ENCODE measurements at places on chromosomes 13 and 19.
A peak's percentile ranks its signal among the peaks of the same experiment; 100 is the strongest.

DNA sequence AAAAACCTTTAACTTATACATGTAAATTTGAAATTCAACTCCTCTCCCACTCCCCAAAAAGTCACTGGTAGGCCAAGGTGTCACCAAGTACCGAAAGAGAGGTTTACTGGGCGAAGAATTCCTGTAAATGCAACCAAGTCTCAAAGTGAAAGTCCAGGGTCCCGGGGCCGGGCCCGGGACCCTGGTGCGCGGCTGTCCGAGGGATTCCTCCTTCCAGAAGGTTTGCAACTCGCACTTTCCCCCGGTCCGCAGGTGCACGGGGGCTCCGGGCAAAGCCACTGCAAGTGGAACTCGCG lies 1.1 kb downstream of the STK24 start:
- no peak for DNase-seq

DNA sequence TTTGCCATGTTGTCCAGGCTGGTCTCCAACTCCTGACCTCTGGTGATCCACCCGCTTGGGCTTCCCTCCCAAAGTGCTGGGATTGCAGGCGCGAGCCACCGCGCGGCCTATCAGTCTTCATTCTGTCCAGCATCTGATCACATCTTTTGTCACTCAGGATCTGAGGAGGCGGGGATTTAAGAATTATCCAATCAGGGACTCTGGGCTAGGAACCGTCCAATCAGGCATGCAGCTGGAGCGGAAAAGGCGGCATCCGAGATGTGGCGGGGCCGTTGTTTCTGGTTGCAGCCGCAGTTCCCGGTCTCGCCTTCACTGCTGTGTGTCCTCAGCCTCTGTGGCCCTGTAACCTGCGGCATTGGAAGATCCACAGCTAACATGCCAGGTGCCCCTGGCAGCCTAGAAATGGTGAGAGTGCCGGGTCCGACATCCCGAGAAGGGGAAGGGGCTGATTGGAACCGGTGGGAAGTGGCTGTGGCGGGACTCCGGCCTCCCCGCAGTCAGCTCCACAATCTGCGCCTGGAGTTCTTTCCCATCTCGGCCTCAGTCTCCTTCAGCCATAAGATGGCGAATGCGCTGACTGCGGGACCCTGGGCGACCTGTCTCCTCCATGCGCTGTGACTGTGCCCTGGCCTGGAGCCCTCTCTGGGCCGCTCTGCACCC lies at the start of gene ZNF729:
ZNF729 (plus strand) TSS at position 291 of the 660 bp plus-strand sequence; CDS start at position 376, 85 bp downstream.
- no peak for DNase-seq

GRCh38 chr19:6971366-6971765 lies 49.9 kb downstream of the MBD3L2B start:
- DNase-seq = no peak

DNA sequence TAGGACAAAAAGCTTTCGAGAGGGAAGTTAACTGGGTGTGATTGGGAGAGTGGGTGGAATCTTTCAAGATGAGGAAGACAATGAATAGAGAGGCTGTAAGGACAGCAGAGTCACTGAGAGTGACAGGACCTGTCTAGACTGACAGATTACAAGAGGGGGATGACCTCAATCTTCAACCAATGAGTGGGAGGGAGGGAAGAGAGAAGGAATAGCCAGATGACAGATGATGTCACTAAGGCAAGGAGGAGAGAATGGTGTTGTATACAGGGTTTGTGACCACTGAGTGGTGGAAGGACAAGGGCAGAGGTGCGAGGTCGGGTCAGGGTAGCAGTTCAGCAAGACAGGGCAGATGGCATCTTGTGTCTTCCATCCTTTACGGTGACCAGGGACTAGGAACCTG lies 5.8 kb upstream of the ILF3 start:
- DNase-seq = no peak

GRCh38 chr19:34408411-34408810 lies 4.2 kb downstream of the PDCD2L start:
- DNase-seq = no peak

- DNase-seq = peak; percentile 60
These were observed 5.1 kb upstream of the DHDH start for GRCh38 chr19:48928164-48929025.

- no peak for DNase-seq
These were observed 6.1 kb downstream of the MKNK2 start for GRCh38 chr19:2044709-2045500.

DNA sequence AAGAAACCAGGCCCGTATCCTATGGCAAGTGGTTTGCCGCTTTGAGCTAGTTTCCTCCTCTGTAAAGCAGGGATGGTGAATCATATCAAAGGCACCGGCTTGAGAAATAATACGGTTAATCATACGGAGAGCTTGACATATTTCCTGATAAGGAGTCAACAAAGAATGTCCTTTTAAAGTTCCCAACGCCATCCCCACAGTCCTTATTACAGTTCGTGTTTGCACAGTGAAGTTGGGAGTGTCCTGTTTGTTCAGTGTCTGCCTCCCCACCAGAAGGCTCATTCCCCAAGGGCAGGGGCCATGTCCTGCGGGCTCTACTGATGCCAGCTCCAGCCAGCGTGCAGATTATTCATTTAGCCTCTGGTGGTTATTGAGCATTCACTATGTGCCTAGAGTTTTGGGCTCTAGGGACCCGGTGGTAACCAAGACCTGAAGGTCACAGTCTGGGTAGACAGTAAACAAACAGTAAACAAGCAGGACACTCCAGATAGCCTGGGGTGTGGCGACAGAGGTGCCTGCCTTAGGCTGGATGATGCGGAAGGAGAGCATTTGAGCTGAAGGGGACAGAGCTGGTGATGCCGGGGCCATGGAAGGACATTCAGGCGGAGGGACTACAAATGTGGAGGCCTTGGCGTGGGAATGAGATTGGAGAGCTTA lies 6.3 kb downstream of the GRAMD1A start:
- DNase-seq = peak; percentile 86

DNA sequence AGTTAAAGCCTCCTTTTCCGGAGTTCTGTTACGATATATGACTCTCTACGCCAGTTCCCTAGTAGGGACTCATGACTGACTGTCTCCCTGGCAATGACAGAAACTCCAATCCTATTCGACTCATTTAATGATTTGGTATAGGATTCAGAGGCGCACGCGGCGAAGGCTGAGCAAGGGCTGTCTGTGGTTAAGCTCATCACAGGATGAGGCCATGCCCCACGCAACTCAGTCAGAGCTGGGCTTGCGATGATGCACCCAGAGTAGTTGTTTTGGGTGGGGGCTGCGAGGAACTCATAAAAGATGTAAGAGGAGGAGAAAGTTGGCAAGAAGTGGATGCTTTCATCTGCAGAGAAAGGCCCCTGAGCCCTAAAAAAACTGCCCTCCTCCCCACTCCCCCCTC lies 468 bp upstream of the SERTM1 start:
- DNase-seq = no peak

DNA sequence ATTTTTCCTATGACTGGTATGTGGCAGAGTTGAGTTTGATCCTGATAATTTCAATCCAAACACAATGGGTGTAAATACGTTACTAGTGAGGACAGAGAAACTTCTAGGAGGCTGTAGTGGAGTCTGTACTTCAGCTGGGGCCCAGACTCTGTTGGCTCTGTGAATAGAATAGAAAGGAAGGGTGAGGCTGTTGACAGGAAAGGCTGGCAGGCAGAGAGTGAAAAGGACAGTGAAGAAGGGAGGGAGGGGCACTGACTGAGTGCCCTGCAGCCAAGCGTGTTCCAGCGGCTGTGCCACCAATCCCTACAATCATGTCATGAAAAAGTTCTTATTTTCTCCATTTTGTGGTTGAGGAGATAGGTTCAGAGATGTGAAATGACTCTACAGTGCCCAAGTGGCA lies 80.5 kb downstream of the MBNL2 start:
- DNase-seq = peak; percentile 55
